CD4-positive, alpha-beta T cell treated with Interleukin-10 for 1 hour (primary cell): ENCODE measurements at places on chromosomes 1 and 21.
A peak's percentile ranks its signal among the peaks of the same experiment; 100 is the strongest.

DNA sequence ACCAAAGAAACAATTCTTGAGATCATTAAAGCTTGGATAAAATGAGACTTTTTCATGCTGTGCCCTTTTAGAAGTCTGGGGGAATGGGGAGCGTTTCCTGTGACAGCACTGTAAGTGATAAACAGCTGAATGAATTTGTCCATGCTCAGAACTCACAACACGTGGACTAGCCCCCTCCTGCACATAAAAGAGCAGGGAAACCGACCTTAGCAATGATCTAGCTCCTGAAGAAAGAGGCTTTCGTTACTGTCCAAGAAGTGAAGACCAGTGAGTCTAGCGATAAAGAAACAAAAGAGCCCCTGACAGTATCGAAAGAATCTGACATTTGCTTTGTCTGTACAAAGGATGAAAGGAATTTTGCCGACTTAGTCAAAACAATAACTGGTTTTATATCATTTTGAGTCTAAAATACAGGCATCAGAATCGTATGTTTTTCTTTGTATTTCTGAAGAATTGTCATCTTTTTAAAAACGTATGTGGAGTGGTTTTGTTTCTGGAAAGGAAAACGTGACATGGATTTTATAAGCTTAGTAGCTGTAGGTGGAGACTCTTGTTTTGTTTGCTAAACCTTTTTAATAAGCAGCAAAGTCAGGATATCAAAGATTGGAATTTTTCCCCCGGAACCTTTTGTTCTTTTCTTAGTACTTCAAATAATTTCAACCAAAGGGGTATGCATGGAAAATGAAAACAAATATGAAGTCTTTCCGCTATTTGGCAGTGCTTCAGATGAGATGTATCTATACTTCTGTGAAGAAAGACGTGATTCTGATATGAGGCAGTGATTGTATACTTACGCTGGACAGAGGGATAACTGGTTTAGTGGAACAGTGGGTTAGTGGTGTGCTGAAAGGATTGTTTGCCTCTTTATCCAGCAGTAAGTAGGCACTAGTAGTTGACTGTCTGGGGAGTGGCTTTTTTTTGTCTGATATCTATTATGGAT lies 61.0 kb downstream of the MAST2 start:
- DNase-seq, result no peak

DNA sequence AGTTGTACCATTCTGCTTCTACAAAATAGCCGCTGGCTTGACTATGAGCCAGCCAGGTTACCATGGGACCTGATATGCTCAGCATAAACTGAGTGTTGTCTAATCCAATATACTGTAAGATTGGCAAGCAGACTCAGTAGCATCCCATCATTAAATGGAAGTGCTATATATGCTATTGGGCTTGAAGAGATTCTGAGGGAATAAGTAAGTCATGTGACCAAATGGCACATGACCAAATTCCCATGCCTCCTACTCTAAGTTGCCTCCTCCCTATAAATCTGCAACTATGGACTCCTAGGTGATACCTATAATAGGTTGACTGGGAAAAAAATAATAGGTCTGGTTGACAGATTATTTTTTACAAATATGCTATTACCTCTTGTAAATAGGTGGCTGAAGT lies 698.6 kb downstream of the BRINP3 start:
- no peak for DNase-seq

DNA sequence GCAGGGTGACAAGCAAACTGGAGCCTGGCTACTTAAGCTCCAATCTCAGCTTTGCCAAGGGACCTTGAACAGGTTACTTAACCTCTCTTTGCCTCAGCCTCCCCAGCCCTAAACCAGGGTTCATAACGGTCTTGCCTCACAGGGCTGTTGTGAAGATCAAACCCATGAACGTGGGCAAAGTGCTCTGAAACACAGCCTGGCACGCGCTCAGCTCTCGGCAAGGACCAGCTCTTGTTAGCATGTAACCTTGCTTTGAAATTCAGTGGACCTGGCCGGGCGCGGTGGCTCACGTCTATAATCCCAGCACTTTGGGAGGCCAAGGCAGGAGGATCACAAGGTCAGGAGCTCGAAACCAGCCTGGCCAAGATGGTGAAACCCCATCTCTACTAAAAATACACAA lies 24.8 kb downstream of the RAP1GAP start:
- no peak for DNase-seq

- no peak for DNase-seq
Observed at GRCh38 chr1:202725526-202725925, 15.3 kb upstream of the SYT2 start.

DNA sequence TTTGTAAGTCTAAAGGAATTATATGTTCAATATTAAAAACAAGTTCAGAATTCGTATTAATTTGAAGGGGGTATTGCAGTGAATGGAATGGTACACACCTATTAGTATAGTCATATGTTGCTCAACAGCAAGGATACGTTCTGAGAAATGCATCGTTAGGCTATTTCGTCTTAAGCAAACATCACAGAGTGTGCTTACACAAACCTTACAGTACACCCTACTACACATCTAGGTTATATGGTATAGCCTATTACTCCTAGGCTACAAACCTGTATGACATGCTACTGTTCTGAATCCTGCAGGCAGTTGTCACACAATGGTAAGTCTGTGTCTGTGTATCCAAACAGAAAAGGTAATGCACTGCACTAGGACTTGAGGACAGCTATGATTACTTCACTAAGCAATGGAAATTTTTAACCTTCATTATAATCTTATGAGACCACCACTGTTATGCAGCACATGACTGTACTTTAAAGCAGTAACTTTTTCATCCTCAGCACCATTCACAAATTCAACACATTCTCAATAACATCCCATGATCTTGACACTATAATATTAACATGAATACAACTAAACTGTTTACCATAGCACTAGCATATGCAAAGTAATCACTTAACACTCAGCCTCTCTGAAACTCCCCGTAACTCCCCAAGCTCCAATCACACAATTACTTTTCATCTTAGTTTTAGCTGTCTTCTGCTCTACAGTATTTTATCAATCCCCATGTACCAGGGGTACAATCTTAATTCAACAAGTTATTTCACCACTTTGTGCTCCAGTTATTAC lies 14.4 kb upstream of the PSMG1 start:
- DNase-seq, result no peak

DNA sequence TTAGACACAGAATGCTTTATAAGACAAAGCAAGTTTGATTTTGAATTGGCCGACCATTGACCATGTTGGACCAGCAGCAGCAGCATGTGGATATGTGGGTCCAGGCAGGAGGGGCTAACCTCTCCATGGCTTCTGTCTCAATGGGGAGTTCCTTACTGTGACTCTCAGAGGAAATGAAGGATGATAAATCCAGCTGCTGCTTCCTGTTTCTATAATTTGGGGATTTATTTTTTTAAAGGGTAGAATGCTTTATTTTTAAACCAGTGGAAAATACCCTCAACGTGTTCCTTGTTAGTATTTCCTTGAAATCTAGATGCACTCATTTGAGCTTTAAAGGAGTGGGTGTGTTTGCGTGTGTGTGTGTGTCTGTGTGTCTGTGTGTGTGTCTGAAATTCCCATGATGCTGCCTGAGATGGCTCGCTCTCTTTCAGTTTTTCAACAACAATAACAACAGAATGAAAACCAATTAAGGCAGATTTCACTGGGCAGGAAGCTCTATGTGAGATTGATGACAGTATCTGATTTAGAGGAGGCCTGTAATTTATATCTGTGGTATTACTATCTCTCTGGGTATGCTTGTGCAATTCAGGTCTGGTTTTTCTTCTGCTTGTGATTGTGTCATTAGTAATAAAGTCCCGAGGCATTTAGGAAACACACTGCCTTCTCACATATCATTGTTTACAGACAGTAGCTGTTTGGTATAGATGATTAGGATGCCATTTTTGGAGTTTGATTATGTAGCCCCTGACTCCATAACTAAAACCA lies 86.1 kb upstream of the ZNF326 start:
- DNase-seq, result no peak

GRCh38 chr1:47568763-47569162 lies 130.9 kb downstream of the FOXD2 start:
- DNase-seq, result no peak

DNA sequence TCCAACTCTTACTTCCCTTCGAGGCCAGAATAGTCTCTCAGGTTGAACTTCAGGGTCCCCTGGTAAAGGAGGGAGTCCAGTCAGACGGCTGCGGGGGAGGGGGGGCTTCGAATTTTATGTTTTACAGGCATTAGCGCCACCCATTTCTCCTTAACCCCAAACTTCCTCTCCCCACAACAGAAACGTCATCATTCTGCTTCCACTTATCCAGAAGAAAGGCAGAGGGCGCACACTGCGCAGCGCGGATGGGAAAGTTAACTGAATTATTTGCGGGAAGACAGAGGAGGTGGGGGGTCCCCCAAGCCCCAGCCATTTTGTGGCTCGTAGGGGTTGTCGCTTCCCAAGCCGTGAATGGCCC lies 529 bp upstream of the PRMT2 start:
- DNase-seq, result peak; percentile 71

DNA sequence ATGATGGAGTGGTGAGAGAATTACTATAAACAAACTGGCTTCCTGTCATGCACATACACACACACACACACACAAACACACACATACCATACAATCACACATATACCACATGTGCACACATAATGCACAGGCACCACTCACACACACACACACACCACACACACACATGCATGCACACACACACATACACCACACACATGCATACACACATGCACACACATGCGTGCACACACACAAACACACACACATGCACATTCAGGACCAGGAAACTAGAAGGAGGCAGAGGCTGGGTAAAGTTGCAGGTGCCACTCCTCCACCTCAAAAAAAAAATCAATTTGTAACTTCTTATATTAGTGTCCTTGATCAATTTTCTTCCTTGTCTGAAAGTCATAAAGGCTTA lies 153.0 kb downstream of the ASTN1 start:
- no peak for DNase-seq

GRCh38 chr1:37038227-37039093 lies 4.1 kb upstream of the GRIK3 start:
- DNase-seq, result no peak

- DNase-seq, result peak; percentile 66
Observed at GRCh38 chr1:8873506-8874229, 4.8 kb downstream of the ENO1 start.

DNA sequence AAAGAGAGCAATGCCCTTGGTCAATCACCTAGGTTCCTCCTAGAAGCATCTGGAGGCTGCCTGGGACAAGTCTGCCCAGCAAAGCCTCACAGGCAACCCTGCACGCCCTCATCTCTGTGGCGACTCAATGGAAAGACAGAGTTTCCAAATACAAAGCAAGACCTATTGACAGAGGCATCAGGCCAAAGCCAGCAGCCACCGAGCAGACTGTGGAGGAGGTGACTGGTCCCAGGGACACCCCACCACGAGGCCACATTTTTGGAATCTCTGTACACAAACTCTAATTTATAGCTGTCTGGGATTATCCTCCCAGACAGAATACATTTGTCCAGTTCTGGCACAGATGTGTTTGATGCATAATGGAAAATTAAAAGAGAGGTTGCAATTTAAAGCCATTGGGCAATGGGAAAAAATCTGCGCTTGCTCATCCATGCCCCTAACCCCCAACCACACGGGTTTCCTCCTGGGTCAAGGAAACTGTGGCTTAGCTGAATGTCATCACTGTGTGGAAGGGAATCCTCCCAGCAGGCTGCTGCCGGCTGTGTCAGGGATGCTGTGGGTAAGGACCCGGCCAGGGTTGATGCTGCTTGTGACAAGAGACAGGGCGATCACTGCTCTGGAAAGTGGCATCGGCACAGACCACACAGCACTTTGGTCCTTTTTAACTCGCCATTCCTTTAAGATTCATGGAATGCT lies 14.3 kb downstream of the TSPAN2 start:
- DNase-seq, result no peak

DNA sequence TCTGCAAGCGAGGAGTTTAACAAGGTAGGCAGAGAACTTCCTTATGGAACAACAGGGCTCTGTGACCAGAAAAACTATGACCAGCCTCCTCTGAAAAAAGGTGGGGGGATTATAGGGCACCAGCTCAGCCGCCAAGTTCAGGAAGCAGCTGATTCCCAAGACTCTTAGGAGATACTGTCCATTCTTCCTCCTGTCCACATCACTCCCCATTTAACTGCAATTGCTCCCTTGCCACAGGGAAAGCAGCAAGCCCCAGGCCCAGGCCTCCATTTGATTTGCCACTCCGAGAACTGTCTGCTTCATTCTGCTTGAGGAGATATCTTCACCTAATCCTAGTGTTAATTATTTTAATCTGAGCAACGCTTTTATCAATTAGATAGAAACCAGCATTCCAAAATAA lies 254.3 kb downstream of the ZNF648 start:
- no peak for DNase-seq

DNA sequence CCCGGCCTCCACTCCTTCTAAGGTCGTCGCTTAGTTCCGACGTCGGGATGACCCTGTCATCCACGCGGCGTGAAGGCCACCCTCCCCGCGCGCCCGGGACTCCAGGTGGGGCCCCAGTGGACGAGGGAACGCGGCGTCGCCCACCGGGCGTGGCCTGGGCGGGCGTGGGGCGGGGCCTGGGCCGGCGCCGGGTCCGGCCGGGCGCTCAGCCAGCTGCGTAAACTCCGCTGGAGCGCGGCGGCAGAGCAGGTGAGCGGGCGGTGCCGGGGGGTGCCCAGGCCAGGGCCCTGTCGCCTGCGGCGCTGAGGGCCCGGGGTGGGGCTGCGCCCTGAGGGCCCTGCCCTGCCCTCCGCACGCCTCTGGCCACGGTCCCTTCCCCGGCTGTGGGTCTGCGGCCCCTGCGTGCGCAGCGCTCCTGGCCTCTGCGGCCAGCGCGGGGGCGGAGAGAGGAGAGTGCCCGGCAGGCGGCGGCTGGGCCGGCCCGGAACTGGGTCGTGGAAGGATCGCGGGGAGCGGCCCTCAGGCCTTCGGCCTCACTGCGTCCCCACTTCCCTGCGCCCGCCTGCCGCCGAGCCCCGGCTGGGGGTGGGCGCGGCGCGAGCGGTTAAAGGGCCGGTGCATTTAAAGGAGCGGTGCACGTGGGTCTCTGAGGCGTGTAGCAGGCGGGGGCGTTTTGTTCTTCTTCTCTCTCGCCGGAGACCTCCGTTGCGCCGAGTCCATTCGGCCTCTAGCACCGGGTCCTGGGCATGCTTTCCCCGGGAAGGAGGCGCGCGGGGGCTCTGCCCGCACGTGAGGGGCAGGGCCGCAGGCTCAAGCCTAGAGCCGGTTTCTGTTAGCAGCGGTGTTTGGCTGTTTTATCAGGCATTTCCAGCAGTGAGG lies at the start of gene PSEN2:
PSEN2 (plus strand) TSS at position 216 of the 879 bp plus-strand sequence. CDS start 11,292 bp downstream, outside the sequence.
- DNase-seq, result peak; percentile 72

DNA sequence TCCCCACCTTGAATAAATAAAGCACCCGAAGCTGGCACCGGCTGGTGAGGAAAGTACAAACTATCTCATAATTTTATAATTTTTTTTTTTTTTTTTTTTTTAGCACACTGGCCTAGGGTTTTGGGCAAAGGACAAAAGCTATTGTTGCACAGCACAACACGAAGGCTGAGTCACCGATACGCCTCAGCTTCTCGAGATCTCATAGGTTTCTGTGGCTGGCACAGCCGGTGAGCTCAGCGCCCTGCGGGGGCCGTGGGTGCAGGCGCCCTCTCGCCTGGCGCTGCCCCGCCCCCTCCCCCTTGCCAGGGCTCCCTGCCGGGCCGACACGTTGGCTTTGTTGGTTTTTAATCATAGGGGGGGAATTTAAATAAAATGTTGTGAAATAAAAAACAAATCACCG lies 17.2 kb downstream of the CASZ1 start:
- no peak for DNase-seq

- DNase-seq, result no peak
Observed at GRCh38 chr1:203473281-203473680, 2.3 kb upstream of the PRELP start.
